Stimulated activated effector memory CD8-positive, alpha-beta T cell treated with anti-CD3 and anti-CD28 coated beads, Interleukin-12 subunit alpha, Interleukin-12 subunit beta, amount 100 ng/mL, for 72 hours (primary cell): ENCODE measurements at places on chromosomes 12 and 14.

- no peak for DNase-seq
These were observed 16.5 kb upstream of the GABARAPL1 start for GRCh38 chr12:10196210-10196609.

GRCh38 chr12:132071040-132071810 lies 72.9 kb downstream of the DDX51 start:
- DNase-seq: no peak

DNA sequence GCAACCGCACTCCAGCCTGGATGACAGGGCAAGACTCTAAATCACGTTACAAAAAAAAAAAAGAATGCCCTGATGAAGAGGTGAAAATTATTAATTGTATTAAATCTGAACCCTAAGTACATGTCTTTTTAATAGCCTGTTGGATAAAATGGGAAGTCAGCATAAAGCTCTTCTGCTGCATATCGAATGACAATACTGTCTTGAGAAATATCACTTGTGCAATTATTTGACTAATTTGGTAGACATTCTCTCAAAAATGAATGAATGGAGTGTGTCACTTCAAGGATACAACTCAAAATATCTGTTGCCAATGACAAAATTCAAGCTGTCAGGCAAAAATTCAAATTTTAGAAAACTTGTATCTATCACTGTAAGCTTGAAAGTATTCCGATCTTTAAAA lies 38.9 kb downstream of the DNAI7 start:
- DNase-seq: no peak

- no peak for DNase-seq
These were observed 5.5 kb downstream of the TMEM52B start for GRCh38 chr12:10184261-10184843.
